ENCODE measurements at places on chromosomes 2 and 18.

DNA sequence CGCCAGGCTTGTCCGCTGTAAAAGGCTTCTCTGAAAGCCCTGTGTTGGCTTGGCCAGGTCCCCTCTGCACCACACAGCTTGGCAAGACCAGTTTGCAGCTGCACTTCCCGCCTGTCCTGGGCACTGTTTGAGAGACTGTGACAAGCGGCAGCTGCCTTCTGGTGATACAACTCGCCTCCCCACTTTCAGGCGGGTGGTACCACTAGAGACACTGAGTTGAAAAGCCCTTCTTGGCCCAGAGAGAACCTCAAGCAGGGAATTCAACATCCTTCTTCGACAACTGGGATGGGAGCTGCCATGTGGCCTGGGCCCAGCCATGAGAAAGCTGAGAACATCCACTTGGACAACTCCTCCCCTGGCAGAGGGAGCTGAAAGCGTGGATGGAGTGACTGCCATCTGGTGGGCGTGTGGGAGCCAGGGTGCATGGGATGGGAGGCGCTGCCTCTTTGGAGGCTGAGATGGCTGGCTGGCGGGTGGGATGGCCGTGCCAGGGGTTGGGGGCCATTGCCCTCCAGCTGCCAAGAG is 125.5 kb upstream of the REV1 start:
- no peak for DNase-seq

- no peak for DNase-seq
Observed at GRCh38 chr2:82599021-82599420, 1860.1 kb downstream of the SUCLG1 start.

- DNase-seq = no peak
Observed at GRCh38 chr18:77487951-77488740, 238.5 kb downstream of the GALR1 start.

GRCh38 chr2:104658144-104658835 is 195.6 kb upstream of the POU3F3 start:
- no peak for DNase-seq

DNA sequence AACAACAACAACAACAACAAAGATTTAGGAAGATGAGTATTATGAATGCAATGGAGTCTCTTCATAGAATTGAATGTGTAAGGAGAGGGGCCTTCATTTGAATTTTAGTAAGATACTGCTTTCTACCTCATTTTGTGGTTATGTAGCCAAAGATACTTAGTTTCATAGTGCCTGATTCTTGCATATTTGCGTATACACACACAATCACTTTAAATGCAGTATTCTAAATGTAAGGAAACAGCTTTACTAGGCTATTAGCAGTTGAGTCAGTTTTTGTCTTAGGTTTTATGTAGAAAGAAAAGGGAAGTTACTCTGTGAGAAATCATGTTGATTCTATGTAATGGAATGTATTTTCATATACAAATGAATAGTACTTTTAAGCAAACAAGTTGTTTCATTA is 80.5 kb downstream of the HAUS1 start:
- no peak for DNase-seq

DNA sequence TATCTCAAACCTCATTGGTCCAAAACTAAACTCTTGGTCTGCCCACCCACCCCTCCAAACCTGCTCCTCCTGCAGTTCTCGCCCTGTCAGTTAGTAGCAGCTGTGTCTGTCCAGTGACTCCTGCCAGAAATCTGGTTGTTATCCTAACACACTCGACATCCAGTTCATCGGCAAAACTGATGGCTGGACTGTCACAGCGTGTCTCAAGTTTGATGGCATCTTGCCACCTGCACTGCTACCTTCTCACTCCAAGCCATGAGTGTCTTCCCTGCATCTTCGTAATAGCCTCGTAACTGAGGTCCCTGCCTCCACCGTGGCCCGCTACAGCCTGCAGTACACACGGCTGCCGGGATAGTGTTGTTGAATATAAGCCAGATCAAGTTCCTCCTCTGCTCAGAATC is 470.1 kb upstream of the RAB12 start:
- no peak for DNase-seq

DNA sequence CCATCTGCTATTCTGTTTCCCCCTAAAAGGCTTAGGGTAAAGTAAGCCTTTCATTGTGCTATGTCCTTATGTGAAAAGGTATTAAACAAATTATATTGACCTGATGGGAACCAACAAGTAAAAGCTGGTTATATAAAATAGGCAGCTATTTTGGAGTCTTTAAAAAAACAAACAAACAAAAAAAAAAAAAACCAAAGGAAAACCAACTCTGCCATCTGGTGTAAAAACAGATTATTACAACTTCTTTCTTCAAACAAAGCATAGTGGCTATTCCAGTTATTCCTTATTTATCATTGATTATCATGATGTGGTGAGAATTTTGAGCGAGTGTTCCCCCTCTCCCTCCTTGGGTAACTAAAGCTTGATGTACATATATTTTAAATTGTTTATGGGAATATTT is 122.3 kb upstream of the FHL2 start:
- DNase-seq = no peak

- DNase-seq = no peak
Observed at GRCh38 chr2:7497178-7497577, 580.0 kb downstream of the RNF144A start.

GRCh38 chr2:119289093-119289492 is 65.5 kb downstream of the STEAP3 start:
- DNase-seq = no peak

GRCh38 chr18:48085781-48086487 is 155.5 kb upstream of the SMAD2 start:
- DNase-seq = no peak

GRCh38 chr2:145108959-145109710 is 589.2 kb upstream of the ZEB2 start:
- DNase-seq = no peak

- DNase-seq = no peak
Observed at GRCh38 chr2:180258041-180258537, 251.0 kb upstream of the CWC22 start.

DNA sequence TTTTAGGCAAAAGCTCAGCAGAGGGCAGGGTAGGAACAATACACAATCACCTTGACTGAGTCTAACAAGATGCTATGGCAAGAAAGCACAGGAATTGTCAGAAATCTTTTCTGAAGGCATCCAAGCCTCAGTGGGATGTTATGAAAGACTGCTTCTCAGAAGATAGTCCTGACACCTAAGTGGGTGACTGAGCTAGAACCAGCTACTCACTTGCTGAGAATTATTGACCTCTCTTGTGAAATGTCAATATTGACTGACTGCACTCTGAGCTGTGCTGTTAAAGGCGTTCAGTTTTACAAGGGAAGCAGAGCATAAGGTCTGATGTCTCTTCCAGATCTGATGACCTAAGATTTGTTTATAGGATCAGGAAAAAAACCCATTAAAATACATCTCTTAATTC is 46.1 kb downstream of the TACR1 start:
- DNase-seq = no peak

- DNase-seq = no peak
Observed at GRCh38 chr18:78612318-78612717, 367.3 kb upstream of the SALL3 start.

DNA sequence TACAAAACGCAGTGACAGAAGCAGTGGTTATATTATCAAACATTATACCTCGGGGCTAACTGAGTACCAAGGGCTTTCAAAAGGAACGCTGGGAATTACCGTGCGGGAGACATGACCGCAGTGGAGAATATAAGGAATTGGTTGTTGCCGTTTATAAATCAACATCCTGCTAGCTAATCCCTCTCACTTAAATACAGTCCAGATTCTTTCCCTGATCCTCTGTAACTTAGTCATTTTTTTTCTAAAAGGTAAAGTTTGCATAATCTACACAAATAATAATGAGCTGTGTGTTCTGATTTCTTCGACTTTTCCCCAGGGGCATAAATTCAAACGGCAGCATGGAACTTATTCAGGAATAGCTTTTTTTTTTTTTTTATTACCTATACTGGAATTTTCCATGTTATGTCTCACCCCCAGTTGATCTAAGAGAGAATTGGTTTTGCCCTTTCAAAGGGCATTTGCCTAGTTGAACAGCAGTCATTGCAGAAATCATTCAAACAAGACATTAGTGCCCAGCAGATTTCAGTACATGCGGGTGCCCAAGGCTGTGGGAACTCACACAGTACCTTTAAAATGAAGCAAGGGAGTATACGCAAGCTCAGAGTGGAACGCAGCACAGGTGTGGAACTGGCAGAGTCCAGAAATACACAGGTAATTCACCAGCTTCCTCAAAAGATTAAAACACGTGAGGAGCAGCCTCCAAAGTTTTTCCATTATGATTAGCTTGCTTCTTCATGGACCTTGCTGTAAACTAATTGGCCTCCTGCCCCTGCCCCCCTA is 63.9 kb downstream of the SMIM21 start:
- DNase-seq = no peak

- DNase-seq = no peak
Observed at GRCh38 chr2:176085861-176086771, 2.4 kb upstream of the EVX2 start.

GRCh38 chr2:111691164-111691875 is 192.7 kb downstream of the ANAPC1 start:
- DNase-seq = no peak
